ENCODE measurements at places on chromosomes 5 and 9.

DNA sequence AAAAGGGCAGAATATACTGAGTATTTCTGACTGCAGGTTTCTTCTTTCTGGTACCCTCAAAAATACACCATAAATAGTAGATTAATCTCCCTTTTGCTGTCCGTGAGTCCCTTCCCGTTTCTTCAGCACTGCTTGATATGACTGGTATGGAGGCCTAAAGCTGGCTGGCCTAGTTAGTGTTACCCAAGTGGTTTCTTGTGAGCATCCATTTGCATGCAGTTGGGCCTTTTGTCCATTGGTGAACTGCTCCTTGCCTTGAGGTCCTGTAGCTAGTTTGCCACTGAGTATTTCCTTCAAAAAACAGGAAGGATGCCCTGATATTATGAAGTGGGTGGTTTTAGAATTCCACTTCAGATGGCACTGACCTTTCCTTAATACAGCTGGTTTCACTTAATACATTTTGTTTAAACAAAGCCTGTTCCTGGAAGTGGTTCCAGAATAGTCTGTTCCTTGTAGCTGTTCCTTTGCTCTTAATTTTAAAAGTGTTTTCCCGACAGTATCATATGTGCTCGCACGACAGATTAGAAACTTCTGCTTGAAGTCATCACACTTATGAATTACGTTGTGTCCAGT lies 40.0 kb upstream of the ABL1 start:
- DNase-seq, result no peak

DNA sequence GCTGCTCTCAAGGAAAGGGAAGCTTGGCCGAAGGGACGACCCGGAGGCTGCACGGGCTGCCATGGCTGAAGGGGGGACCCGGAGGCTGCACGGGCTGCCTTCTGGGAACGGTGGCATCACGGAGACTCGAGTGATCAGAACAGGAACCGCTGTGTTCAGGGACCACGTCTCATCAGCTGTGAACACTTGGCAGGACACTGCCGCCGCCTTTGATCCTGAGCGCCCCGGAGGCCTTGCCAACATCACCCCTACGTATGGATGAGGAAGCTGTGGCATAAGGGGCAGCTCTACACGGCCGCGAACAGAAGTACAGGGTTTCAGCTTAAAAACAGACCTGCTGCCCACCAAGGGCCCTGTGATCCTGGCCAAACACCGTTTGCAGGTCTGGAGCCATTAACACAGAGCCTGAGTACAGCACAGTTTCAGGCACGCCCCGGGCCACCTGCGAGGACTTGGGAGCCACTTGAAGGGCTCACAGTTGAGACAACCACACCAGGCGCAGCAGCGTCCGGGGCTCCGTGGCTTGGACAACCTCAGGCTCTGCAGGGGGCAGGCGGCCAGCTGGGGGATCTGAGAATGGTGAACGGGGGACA lies 23.9 kb upstream of the TERT start:
- DNase-seq, result no peak

DNA sequence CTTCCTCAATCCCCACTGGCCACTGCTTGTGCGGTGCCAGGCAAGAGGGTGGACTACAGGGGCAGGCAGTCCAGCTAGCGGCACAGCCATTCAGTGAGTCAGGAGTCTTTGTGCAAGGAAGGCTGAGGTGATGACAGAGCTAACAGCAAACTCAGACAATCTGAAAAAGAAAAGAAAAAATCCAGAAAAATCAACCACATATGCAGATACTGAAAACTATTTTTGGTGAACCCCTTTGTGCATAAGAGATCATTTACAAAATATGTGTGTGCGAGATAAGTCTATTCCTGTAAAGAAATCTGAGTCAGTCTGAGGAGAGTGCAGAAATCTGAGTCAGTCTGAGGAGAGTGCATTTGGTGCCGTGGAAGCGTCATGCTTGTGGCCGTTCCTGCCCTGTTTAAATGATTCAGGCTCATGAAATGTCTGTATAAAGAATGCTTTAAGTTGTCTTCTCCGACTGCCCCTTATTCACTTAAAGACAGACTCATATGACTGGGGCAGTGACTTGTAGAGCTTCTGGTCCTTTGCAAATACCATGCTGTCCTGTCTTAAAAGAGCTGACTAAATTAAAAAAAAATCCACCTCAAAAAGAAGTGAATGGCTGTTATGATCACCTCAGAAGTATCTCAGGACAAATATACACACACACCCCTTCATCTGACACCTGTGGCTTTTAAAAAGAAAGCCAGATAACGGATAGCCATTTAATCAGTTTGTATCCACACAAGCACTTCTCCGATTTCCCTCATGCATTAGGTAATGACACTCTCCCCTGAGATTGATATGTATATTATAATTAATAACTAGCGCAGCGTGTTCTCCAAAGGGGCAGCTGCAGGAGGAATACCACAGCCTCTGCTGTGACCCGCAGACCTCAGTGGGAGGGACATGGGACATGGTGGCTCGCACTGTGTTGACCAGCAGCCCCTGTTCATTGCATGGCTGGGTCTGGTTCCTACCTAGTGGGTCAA lies 47.3 kb downstream of the TRIO start:
- no peak for DNase-seq

DNA sequence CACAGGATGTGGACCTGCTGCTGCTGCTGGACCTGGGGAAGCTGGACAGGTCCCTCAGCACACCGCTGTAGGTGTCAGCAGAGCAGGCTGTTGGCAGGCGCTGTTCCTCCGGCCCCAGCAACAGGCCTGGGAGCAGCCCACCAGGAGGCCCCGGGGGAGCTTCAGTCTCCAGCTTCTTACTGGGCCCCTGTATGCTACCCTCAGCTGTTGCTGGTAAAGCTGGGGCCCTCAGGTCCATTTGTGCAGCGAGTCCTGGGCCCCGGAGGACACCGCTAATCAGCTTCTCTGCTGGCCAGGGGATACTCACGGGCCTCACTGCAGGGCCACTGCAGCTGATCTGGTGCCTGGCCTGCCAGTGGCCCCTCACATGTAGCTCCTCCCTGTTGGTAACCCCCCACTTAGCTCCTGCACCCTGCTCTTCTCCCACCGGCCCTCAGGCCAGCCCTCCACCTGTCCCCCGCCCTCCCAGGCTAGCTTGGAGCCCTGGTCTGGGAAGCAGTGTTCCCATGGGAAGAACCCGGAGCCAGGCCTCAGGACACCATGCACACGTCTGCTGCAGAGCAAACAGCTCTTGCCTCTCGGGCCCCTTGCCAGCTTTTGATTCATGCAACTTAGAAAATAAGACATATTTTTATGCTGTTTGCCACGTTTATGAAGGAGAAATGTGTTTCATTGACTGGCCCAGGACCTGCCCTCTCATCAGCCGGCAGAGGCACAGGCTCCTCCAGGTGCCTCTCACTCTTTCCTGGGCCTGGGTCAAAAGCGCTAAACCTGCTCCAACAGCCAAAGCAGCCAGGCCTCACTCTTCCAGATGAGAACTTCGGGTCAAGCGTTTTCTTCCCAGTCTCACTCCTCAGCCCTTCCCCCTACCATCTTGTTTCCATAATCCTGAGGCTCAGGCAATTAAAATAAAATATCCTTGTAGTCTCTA lies 61.0 kb upstream of the ADAMTS2 start:
- no peak for DNase-seq

DNA sequence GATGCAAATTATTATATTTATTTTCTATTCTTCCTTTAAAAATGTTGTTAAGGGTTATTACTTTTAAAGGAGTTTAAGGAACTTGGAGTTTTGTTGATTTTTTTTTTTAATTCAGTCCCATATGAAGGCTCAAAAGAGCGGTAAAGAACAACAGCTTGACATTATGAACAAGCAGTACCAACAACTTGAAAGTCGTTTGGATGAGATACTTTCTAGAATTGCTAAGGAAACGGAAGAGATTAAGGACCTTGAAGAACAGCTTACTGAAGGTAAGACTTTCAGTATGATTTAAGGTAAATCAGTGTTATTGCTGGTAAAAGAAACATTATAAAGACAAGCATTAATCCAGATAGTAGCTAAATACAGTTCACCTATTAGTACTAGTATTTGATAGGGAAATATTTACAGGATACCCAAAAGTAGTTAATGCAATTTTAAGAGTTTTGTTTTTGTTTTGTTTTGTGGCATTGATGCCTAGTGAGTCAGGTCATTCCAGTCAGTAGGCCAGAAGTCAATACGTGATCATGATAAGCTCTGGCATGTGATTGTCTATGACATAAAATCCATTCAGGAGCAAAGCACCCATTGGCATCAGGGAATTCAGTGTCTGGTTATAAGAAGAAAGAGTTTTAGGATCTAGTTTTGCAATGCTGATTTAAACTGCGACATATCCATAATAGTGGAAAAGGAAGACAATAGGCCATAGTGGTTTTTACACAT lies 49.2 kb downstream of the CNTRL start:
- DNase-seq, result no peak

GRCh38 chr9:116365056-116365471 lies 211.5 kb downstream of the PAPPA start:
- no peak for DNase-seq

- DNase-seq, result no peak
Observed at GRCh38 chr9:76759732-76760131, 4.5 kb upstream of the PCA3 start.

DNA sequence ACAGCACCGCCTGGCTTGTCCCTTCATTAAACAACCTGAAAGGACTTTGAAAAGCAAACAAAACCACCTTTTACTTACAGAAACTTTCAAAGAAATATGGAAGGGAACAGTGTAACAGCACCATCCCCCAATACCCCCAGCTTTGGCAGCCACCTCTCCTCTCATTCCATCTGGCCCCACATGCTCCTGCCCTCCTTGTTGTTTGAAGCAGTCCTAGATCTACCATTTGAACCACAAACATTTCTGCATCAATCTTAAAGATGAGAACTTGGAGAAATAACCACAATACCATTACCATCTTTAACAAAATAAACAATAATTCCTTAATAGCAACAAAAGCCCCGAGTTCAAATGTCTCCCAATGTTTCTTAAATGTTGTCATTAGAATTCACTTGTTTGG lies 17.8 kb upstream of the COL15A1 start:
- no peak for DNase-seq

GRCh38 chr5:10563945-10564837 lies at the start of gene ANKRD33B:
TSS of gene ANKRD33B (plus strand) at chr5:10564070. CDS start at chr5:10564468, 398 bp downstream.
- DNase-seq, result peak; percentile 58

DNA sequence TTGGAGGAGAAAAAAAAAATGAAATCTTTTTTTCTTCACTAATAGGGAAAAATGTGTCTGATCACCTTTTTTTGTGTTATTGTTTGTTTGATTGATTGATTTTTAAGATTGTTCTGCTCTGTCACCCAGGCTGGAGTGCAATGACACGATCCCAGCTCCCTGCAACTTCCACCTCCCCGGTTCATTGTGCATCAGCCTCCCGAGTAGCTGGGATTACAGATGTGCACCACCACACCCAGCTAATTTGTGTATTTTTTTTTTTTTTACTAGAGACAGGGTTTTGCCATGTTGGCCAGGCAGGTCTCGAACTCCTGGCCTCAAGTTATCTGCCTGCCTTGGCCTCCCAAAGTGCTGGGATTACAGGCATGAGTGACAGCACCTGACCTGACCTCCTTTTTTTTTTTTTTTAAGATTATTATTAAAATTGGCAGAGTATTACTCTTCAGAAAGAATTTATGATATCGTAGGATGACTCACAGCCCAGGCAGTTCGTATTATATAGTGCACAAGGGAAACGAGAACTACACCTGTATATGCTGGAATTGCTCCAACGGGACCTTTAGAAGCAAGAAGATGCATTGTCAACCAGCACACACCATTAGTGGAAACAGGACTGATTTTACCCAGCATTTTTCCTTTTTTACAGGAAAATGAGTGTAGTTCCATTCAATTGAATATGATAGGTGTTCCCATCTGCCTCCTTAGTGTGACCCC lies 27.7 kb downstream of the FUBP3 start:
- DNase-seq, result no peak

DNA sequence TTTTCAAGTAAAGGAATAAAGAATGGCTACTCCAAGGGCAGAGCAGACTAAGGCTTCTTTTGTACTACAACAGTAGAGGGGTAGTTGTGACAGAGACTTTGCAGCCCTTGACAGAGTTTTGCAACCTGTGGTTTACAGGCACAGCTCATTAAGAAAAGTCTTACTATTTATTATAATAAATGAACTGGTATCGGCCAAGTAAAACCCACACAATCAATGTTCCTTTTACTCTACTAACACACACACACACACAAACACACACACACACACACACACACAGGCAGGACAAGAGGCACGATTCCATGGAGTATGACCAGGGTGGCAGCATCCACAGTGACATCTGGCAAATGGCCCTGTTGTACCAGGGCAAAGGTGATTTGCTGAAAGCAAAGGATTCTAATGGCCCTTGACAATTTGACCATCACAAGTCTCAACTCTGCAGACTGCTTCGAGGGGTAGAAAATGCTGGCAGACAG lies 59.1 kb upstream of the GOLPH3 start:
- DNase-seq, result no peak

- no peak for DNase-seq
Observed at GRCh38 chr5:131496400-131496713, 138.7 kb downstream of the RAPGEF6 start.

Measured in stimulated activated CD8-positive, alpha-beta memory T cell treated with anti-CD3 and anti-CD28 coated beads, Interleukin-4, amount 100 ng/mL, for 1 hour (primary cell).